ENCODE measurements at places on chromosomes 2 and 18.

GRCh38 chr18:50080316-50080715 is 114.6 kb downstream of the MYO5B start:
- DNase-seq: no peak

- DNase-seq: no peak
These were observed 6.4 kb upstream of the BOK start for GRCh38 chr2:241551998-241552737.

DNA sequence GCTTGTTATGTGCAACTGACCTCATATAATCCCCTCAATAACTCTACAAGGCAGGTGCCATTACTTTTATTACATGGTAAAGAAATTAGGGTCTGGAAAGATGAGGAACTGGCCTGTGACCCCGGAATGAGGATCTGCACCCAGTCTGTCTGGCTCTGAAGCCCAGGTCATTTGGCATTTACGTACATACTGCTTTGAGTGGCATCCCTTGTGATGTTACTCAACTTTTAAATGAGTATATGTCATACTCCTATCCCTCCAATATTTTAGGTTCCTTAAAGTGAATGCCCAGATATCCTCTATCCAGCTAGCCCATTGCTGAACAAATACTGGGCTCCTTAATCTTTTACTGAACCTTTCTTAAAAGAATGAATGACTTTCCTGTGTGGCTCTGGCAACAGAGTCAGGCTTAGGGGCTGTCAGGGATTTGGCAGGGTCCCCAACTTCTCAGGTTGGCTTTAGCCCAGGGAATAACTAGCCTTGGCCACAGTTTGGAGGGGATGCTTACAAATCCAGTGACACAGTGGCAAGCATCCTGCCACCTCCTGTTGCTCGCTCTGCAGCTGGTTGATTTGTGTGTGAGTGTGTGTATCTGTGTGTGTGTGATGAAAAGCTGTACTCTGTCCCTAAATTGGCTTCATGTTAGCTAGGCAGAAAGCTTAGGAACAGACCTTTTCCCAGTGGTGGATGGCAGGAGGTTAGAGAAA is 3.4 kb upstream of the CXCR4 start:
- no peak for DNase-seq

DNA sequence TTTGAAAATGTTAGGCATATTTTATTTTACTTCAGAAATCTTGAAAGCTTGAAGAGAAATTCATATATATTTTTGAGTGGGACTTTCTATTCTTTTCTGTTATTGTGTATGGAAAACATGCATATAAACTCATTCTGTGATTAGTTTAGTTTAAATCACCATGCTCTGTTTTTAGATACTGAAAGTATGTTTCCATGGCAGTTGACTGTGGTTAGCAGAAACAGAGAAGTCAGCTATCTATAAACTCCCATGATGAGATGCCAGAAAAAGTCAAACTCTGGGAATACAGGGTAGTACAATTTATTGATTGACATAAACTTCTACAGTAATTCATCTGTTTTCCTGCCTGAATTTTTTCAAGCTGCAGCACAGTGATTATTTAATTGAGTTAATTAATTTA is 905.3 kb upstream of the VRK2 start:
- no peak for DNase-seq

DNA sequence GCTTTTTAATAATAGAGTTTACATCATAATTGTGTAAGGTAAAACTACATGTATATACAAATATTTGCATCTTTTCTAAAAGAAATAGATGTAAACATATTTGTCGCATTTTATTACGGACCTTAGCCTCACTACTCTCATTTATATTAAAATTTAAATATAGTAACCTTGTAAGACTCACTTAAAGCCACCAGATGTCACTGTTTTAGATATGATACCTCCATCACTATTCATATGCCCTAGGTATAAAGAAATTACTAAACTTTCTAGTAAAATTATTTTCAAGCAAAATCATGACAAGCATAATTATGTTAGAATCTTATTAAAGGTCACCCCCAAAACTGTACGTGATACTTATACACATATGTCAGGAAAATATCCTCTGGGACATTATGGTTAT is 674.3 kb upstream of the REG3G start:
- DNase-seq: peak; percentile 5

DNA sequence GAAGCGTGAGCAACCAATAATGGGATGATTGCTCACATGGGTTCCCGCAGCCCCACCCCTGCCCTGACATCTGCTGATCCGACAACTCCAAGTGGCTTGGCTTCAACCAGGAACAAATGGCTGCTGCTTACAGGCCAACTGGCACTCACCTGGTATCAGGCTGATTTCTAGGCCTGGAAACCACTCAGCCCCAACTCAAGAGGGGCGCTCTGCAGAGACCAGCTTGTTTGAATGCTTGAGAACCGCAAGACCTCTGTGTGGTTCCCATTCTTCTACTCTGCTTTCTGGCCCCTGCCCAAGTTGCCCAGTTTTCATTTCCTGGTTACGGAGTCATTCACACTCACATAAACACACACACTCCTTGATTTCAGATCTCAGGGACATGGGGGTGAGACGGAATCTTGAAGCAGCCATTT is 52.0 kb downstream of the TNP1 start:
- no peak for DNase-seq

All from KBM-7 (cell line).